Thyroid gland (tissue), 4 donors: ENCODE measurements at places on chromosomes 4 and X. TPM values are rescaled to one million over a fixed set of nuclear protein-coding genes. Genes with fewer than 3 reads are reported as not detected.

- H3K27me3 ChIP-seq = no peaks in the 10 kb centered on the region
- H3K27ac ChIP-seq = no peak overlapping the region
- no peak for DNase-seq
- no peak overlapping the region for H3K4me3 ChIP-seq
- no peaks in the 10 kb centered on the region for H3K4me1 ChIP-seq
Measured at GRCh38 chr4:136369073-136369472, 1163.2 kb downstream of the PCDH18 start.

The SSX2 gene
- total RNA-seq = not detected

DNA sequence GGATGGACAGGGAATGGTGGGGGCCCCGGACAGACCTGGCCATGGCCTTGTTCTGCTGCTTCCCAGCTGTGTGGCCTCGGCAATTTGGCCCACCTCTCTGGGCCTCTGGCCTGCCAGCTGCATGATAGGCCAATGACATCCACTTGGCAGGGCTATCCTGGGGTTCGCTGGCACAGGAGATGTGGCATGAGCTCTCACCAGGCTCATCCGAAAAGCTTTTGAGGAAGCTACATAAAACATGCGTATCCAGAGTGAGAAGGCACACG lies 18.1 kb downstream of the SH3TC1 start:
- peaks cover 11% of the 10 kb centered on the region for H3K36me3 ChIP-seq
- no peaks in the 10 kb centered on the region for H3K27me3 ChIP-seq
- H3K4me1 ChIP-seq = peaks cover 18% of the 10 kb centered on the region
- H3K4me3 ChIP-seq = no peak overlapping the region

The FAM9C gene
- not detected for total RNA-seq

DNA sequence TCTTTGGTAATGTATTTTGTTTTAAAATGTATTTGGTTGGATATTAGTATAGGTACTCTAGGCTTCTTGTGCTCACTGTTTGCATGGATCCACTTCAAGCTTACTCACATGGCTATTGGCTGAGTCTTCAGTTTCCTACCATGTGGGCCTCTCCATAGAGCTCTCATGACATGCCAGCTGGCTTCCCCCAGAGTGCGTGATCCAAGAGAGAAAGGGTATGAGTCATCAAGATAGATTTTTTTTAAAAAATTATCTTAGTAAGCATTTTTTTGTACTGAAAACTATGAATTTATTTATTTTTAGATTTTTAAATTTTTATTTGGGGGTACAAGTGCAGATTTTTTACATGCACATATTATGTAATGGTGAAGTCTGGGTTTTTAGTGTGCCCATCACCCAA lies 219.1 kb upstream of the AMOT start:
- H3K36me3 ChIP-seq = no peaks in the 10 kb centered on the region
- DNase-seq = peak; percentile 7
- no peaks in the 10 kb centered on the region for H3K27me3 ChIP-seq

- H3K36me3 ChIP-seq = no peaks in the 10 kb centered on the region
- H3K4me3 ChIP-seq = no peak overlapping the region
- no peaks in the 10 kb centered on the region for H3K4me1 ChIP-seq
- no peak overlapping the region for H3K27ac ChIP-seq
Measured at GRCh38 chrX:38682095-38682494, 119.2 kb upstream of the MID1IP1 start.

DNA sequence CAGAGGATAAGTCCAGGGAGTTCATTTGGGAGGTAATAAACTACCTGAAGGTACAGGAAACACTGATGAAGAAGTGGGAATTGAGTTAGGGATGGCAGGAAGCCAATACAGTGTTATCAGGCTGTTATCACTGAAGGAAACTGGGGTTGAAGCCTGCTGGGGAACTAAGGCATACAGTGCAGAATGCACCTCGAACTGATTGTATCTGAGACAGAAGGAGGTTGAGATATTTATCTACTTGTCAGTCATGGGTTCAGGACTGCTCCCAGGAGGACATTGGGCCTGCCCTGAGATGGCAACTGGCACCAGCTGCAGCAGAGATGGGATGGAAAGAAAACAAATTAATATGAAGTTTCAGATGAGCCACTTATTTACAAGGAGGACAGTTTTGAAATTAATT lies 35.5 kb upstream of the CD38 start:
- H3K36me3 ChIP-seq = no peaks in the 10 kb centered on the region
- no peak overlapping the region for H3K4me3 ChIP-seq
- H3K27ac ChIP-seq = no peak overlapping the region
- H3K27me3 ChIP-seq = no peaks in the 10 kb centered on the region
- no peak for DNase-seq
- H3K4me1 ChIP-seq = no peaks in the 10 kb centered on the region

DNA sequence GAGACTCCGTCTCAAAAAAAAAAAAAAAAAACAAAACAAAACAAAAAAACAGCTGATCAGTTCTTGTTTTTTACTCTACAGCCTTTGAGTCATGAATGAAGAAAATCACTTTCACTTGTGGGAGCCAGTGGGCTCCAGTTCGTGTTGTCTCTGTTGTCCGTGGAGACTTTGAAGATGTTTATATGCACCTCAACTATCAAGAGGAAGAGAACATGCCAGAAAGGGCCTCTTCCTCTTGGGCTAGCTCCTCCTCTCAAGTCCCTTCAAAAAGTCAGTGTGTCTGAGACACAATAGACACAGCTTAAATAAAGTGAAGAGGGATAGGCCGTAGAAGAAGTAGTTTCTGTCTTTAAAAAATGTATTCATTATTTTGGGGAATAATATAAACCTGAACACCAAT lies 182.7 kb downstream of the KDR start:
- no peaks in the 10 kb centered on the region for H3K27me3 ChIP-seq
- H3K27ac ChIP-seq = no peak overlapping the region
- no peaks in the 10 kb centered on the region for H3K36me3 ChIP-seq
- DNase-seq = no peak

GRCh38 chr4:128690011-128690410 lies 119.5 kb upstream of the JADE1 start:
- H3K27ac ChIP-seq = no peak overlapping the region
- no peak for DNase-seq
- H3K4me3 ChIP-seq = no peak overlapping the region

DNA sequence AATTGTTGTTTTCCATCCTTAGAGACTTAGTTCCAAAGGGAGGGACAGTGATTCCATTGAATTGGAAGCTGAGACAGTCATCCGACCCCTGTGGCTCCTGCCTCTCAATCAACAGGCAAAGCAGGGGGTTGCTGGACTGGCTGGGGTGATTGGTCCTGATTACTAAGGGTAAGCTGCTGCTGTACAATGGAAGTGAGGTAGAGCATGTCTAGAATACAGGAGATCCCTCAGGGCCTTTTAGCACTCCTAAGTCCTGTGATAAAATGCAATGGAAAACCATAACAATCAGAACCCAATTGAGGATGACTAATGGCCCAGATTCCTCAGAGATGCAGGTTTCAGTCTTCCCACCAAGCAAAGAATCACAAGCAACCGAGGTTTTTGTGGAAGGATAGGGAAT lies 127.6 kb downstream of the AASDH start:
- DNase-seq = no peak
- H3K36me3 ChIP-seq = no peaks in the 10 kb centered on the region
- no peak overlapping the region for H3K27ac ChIP-seq
- no peaks in the 10 kb centered on the region for H3K4me1 ChIP-seq
- H3K4me3 ChIP-seq = no peak overlapping the region
- no peaks in the 10 kb centered on the region for H3K27me3 ChIP-seq

- no peaks in the 10 kb centered on the region for H3K27me3 ChIP-seq
- no peak for DNase-seq
- H3K4me3 ChIP-seq = no peak overlapping the region
- no peak overlapping the region for H3K27ac ChIP-seq
Measured at GRCh38 chr4:39205000-39205399, 22.7 kb downstream of the WDR19 start.

DNA sequence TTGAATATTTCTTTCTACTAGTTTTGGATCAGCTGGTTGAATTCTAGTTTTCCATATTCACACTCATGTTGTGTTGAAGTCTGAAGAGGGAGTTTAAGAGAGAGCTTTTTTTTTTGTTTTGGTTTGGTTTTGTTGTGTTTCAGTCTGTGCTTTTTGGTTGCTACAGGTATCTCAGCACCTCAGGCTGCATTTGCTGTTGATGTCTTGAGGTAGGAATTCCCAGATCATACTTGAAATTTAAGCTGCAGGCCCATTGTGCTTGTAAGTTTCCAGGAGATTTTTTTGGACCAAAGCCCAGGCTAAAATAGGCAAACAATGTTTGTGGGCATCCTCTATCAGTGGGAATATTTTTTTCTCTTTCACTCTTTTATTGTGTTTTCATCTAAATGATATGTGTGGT lies 190.2 kb upstream of the AGA start:
- no peaks in the 10 kb centered on the region for H3K36me3 ChIP-seq
- no peak overlapping the region for H3K4me3 ChIP-seq
- no peaks in the 10 kb centered on the region for H3K27me3 ChIP-seq
- no peak overlapping the region for H3K27ac ChIP-seq
- no peaks in the 10 kb centered on the region for H3K4me1 ChIP-seq

DNA sequence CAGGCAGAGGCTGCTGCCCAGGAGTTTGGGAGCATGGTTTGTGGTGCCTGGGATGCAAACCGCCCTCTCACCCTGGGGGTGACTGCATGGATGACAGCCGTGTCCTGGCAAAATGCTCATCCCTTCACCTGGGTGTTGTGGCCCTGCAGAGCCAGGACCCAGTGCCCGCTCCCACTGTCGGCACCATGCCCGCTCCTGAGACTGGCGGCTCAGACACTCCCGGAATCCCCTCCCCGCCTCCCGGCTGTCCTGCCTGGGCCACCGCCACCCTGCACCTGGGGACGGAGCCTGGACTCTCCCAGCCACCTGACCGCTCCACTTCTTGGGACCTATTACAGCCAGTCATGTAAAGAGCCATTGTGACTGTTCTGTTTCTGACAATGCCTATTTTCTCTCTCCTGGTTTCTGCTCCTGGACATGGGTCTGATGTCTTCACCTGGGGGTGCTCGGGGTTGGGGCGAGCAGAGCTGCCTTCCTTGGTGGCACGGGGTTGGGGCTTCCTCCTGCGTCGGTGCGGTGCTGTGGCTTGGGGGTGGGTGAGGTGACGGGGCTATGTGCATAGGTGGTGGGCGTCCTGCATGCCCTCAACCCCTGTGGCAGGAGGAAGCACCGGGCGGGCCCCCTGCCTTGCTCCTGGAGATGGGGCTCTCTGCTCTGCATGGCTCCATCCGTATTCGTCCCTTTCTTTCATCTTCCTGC lies 30.9 kb downstream of the LRPAP1 start:
- no peaks in the 10 kb centered on the region for H3K27me3 ChIP-seq
- no peak overlapping the region for H3K4me3 ChIP-seq
- H3K4me1 ChIP-seq = no peaks in the 10 kb centered on the region
- no peak overlapping the region for H3K27ac ChIP-seq
- H3K36me3 ChIP-seq = peaks cover 5% of the 10 kb centered on the region
- DNase-seq = no peak

The MBNL3 gene
- total RNA-seq = 23.8 TPM

The REELD1 gene
- 0.42 TPM for total RNA-seq

- no peaks in the 10 kb centered on the region for H3K27me3 ChIP-seq
- DNase-seq = no peak
- no peaks in the 10 kb centered on the region for H3K36me3 ChIP-seq
- H3K27ac ChIP-seq = no peak overlapping the region
Measured at GRCh38 chr4:160505724-160506123, 1402.8 kb downstream of the RAPGEF2 start.

The SPINK2 gene
- 2.1 TPM for total RNA-seq

The SLC9B2 gene
- total RNA-seq = 5.3 TPM

GRCh38 chr4:8164194-8164565 lies 5.6 kb upstream of the ABLIM2 start:
- no peak overlapping the region for H3K4me3 ChIP-seq
- no peaks in the 10 kb centered on the region for H3K27me3 ChIP-seq
- no peaks in the 10 kb centered on the region for H3K36me3 ChIP-seq
- H3K4me1 ChIP-seq = peaks cover 25% of the 10 kb centered on the region
- no peak for DNase-seq

DNA sequence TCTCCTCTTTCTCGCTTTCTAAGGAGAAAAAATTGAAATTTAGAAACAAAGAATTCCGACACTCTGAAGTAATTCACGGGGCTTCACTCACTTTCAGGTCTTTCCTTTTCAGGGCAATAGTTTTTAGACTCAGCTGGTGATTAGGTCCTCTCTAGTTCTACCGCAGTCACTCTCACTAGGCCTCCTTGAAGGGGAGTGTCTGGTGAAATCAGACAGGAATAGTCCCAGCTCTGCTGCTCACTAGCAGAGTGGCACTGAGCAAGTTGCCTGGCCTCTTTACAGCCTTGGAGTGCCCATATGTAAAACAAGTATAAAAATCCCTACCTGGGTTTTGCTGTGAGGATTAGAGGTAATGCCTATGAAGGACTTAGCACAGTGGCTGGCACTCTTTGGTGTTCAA lies 64.1 kb downstream of the NEUROG2 start:
- H3K4me1 ChIP-seq = no peaks in the 10 kb centered on the region
- no peak overlapping the region for H3K4me3 ChIP-seq
- H3K27me3 ChIP-seq = no peaks in the 10 kb centered on the region
- H3K36me3 ChIP-seq = no peaks in the 10 kb centered on the region
- DNase-seq = no peak

DNA sequence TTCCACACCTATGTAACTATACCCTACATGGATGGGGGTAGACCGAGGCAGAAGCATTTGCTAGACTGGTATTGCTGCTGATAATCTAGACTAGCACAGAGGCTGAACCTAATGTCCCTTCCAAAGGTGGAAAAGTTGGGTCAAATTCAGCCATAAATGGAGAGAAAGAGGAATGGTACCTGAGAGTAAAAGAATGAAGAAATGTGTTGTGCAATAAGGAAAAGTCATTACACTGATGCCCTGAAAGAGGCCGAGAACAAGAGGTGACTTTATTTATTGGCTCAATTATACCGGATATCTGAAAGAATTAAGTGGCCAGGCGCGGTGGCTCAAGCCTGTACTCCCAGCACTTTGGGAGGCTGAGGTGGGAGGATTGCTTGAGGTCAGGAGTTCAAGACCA lies 52.1 kb downstream of the ZNF41 start:
- H3K36me3 ChIP-seq = no peaks in the 10 kb centered on the region
- H3K4me1 ChIP-seq = no peaks in the 10 kb centered on the region
- DNase-seq = no peak
- no peak overlapping the region for H3K27ac ChIP-seq
- H3K27me3 ChIP-seq = no peaks in the 10 kb centered on the region
- no peak overlapping the region for H3K4me3 ChIP-seq

The CLIC2 gene
- 55.8 TPM for total RNA-seq

DNA sequence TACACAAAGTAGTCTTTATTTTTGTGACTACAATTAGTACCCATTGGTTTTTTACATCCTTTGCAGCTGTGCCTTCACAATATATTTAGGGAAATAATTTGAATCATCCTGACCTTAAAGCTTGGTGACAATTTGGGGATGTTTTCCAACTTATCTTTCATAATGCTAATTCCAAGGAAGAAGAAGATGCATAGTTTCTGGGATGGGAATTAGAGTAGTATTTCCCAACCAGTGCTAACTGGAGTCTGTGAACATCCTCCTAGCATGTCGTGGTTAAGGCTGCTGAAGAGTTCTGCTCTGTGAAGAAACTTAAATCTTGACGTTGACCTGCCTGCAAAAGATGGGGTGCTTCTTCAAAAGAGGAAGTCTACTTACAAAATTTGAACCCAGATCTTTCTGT lies 173.5 kb downstream of the ANK2 start:
- H3K36me3 ChIP-seq = no peaks in the 10 kb centered on the region
- no peak overlapping the region for H3K27ac ChIP-seq
- H3K27me3 ChIP-seq = no peaks in the 10 kb centered on the region
- H3K4me3 ChIP-seq = no peak overlapping the region
- no peak for DNase-seq
